AG20443 (cell line): ENCODE measurements at places on chromosomes 4 and X.

- peak; percentile 2 for DNase-seq
These were observed 81.3 kb downstream of the HMGN5 start for GRCh38 chrX:81120258-81120935.

DNA sequence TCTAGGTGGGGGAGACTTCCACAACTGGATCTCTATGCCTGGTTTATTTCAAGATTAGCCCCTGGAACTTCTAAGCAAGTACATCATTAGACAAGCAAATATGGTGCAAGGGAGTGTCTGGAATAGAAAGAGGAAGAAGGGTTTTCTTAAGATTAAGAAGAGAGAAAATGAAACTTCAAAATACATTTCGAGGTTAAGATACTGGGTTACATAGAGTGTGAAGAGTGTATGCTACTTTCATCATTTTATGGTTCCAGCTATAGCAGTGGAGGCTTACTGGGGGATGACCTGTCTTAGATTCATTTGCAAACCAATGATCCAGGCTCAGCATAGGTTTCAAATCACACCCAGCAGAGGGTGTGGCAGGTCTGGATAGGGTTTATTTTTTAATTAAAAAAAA, 144.4 kb upstream of the GATB start:
- DNase-seq, result no peak

- no peak for DNase-seq
These were observed 2005.1 kb upstream of the AGA start for GRCh38 chr4:179447308-179447707.

DNA sequence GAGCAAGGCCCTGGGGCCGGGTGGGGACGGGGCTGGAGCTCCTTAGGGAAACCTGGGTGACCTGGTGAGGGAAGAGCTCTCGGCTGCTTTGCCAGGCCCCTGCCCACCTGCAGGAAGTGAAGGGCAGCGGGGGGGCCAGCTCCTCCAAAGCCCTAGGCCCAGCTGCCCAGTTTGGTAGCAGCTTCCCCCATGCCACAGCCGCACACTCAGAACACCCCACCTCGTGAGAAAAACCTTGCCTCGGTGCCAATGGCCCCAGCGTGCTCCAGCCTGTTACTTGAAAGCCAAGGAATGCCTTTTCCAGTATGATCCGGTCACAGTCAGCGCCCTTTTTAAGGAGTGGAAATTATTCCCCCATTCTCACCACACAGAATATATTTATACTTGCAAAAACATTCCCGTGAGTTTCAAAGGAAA, 38.3 kb downstream of the ACOX3 start:
- no peak for DNase-seq

DNA sequence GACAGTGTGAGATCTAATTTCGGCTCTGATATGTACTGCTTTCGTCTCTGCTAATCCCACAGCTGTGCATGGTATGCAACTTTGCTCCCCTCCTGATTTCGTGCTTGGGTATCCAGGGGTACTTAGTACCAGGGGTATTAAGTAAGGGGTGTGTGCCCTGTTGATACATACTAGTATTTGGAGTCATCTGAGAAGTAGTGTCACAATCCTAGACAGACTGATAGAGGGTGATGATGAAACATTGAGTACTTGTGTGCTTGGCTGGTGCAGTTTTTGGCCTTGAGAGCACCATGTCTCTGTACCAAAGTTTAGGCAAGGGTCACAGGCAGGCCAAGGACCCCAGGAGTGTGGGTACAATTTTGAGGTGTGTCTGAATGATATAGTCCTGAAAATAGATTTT, 10.9 kb downstream of the GPAT3 start:
- peak; percentile 14 for DNase-seq

DNA sequence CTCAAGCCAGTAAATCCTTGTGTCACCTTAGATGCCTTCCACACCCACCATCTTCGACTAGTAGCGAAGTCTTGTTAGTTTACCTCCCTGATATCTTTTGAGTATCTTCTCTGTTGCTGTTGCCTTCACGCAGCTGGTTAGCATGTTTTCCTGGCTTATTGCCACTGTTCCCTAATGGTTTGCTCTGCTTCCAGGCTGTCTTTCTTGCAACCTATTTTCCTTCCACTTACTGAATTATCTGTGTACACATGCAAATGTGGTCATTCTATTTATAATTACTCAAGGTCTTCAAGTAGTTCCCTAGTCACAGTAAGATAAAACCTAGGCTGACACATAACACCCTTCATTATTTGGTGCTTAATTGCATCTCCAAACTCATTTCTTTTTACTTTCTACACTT, 89.5 kb downstream of the UGT8 start:
- DNase-seq, result no peak

- DNase-seq, result no peak
These were observed 30.9 kb upstream of the ELF2 start for GRCh38 chr4:139207873-139208403.

- DNase-seq, result no peak
These were observed 190.5 kb downstream of the CCNG2 start for GRCh38 chr4:77347351-77347966.

GRCh38 chr4:154314248-154314647, 177.4 kb downstream of the DCHS2 start:
- peak; percentile 52 for DNase-seq

DNA sequence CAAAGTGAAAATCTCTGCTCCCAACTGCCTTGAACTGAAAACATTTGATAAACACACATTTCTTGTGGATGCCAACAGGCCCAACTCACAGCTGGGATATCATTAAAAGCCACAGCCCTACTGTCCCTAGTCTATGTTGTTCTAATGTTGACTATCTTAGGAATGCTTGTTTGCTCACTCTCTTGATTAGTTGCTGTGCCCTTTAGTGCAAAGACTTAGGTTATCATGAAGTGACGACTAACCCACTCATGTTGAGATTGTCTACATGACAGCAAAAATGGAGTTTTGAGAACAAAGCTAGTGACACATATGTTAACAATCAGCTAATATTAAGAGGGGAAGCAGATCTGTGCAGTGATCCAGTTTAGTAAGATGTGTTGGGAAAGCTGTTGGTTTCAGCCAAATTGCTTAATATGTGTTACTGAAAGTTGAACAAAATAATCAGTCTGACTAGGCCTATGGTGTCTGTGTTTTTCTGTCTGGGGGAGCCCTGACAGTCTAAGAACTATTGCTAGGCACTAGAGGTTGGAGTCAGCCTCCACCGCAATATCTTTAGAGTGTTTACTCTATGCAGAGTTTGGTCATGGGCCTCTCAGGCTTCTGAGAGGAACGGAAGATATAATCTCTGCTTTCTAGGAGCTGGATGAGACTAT, 125.5 kb downstream of the ATG4A start:
- DNase-seq, result no peak

DNA sequence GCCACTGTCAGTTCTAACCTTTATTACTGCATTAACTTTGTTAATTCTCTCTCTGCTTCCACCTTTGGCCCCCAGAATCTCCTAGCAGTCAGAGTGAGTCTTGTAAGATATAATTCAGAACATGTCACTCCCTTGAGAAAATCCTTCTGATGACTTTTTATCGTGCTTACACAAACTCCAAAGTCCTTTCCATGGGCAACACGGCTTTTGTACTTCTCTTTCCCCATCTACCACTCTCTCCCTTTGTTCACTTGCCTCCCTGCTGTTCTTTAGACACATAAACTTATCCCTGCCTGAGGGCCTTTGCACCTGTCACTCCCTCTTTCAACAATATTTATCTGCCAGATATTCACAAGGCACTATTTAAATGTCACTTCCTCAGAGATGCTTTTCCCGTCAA, 64.8 kb downstream of the MAOB start:
- DNase-seq, result no peak

DNA sequence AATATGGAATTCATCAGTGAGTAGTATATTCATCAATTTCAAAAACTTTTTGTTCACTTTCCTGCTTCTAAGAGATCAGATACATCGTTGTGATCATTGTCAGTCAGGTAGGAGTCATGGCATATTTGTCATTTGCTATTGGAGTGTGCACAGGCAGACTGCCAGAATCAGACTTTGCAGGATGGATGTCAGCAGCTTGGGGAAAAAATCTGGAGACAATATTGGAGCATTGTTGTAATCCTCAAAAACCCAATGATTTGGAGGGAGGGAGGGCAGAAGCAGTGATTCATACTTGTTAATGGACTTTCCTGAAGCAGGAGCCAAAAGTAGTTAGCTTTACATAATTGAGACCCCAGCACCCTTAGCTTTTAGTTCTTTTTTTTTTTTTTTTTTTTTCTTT, 59.6 kb upstream of the DRP2 start:
- DNase-seq, result peak; percentile 21

- DNase-seq, result no peak
These were observed 67.8 kb upstream of the ANXA3 start for GRCh38 chr4:78483811-78484210.

GRCh38 chr4:52883183-52883621, 21.1 kb downstream of the RASL11B start:
- DNase-seq, result no peak
